ENCODE measurements at places on chromosomes 13 and 19.
A peak's percentile ranks its signal among the peaks of the same experiment; 100 is the strongest.

- peak; percentile 85 for DNase-seq
Observed at GRCh38 chr19:13093407-13094105, 9.1 kb downstream of the LYL1 start.

DNA sequence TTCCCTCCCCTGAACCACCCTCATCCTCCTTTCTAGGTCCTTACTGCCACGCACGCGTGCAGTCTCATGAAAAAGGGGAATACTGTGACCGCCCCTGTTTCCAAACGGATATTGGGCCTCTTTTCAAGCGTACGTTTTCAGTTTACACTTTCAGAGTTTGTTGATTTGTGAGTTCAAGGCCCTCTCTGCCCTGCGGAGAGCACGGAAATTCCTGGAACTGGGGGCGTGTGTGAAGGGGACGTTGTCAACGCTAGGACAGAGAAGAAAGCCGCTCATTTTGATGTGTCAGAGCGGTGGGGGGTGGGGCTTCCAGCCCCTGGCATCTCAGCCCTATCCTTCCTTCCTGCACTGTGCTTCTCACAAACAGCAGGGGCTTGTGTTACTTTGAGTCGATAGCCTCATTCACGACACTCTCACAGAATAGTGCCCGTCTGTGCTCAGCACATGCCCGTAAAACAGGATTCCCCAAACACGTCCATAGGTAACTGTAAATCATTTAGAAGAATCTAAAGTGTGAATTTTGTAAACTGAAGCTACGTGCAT, 137.6 kb upstream of the PEG3 start:
- no peak for DNase-seq

DNA sequence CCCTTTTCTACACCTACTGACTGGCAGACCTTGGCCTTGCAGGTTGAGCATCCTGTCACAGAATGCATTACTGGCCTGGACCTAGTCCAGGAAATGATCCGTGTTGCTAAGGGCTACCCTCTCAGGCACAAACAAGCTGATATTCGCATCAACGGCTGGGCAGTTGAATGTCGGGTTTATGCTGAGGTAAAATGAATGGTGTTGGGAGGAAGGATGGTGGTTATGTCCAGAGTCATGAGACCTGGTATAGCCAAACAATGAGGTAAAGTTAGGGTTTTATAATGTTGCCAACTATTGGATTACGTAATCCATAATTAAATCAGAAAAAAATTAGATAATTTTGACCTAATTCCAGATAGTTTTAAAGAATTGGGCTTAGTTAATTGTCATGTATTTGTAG, 212.5 kb downstream of the PCCA start:
- no peak for DNase-seq

DNA sequence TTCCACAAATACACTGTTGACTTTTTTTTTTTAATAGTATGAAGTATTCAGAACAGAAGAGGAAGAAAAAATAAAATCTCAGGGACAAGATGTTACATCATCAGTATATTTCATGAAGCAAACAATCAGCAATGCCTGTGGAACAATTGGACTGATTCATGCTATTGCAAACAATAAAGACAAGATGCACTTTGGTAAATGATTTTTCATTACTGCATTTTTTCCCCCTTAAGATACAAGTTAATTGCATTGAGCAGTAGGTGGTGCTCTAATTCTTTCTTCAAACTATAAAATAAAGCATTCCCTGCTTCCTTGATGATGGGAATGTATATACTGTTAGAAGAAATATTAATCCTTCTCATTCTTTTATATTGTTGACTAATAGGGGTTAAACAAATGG, 17.1 kb downstream of the UCHL3 start:
- peak; percentile 54 for DNase-seq
